ENCODE measurements at places on chromosomes 7 and 10.

- DNase-seq = no peak
These were observed 44.0 kb upstream of the ANK3 start for GRCh38 chr10:60433684-60434083.

- no peak for DNase-seq
These were observed 91.5 kb downstream of the KMT2C start for GRCh38 chr7:152344253-152344652.

DNA sequence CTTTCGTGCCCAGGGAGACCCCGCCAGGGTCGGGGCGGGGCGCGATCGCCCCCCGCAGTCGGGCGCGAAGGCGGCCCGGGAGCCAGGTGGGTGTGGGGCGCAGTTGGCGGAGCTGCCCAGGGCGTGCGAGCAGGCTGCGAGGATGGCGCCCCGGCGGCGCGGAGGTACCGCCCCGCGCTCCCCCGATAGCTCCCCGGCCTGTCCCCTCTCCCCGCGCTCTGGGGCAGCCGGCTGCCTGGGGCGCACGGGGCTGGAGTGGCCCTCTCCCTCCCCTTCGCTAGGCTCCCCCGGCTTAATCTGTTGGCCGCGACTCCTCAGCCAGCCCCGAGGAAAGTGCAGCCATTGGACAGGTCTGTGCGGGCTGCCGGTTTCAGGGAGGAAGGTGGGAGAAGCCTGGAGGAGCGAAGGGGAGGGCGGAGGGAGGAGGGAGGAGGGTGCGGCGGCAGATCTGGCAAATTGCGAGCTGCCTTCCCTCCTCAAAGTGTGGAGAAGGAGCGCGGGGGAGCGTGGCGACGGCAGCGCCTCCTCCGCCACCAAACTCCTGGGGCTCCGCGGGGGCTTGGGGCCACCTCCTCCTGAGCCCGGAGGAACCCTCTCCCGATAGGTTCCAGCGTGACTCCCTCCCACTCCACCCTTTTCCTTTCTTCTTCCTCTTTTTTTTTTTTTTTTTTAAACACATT lies 361 bp upstream of the PLXDC2 start:
- no peak for DNase-seq

GRCh38 chr7:54880326-54880989 lies 121.4 kb upstream of the SEC61G start:
- DNase-seq = no peak

DNA sequence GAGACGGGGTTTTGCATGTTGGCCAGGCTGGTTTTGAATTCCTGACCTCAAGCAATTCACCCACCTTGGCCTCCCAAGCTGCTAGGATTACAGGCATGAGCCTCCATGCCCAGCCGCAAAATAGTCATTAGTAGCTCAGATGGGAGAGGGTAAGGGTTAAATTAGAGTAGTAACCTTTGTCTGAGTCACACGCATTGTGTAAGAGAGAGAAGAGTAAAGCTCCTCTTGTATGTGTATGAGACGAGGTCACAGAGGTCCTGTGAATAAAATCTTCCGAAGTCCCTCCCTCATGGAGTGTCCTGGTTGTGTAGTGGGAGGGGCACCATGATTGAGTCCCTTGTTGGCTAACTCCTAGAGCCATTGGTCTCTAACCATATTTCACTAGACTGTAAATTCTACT lies 85.2 kb upstream of the CDC14C start:
- DNase-seq = no peak

DNA sequence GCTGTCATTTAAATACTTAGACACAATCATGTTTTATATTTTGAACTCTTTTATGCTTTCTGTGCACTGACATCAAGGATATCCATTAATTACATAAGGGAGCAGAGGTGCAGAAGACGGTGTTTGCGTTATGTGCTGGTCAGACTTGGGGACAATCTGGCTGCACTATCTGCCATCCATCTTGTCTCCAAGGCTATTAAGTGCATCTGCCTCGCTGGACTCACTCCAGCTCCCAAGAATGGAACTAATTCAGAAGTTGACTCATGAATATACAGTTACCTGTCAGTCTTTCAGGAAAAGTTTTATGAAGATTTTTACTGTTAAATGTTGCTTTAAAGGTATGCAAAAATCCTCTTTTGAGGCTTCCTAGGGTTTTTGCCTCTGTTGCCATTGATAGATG lies 391.0 kb downstream of the SUGCT start:
- no peak for DNase-seq

DNA sequence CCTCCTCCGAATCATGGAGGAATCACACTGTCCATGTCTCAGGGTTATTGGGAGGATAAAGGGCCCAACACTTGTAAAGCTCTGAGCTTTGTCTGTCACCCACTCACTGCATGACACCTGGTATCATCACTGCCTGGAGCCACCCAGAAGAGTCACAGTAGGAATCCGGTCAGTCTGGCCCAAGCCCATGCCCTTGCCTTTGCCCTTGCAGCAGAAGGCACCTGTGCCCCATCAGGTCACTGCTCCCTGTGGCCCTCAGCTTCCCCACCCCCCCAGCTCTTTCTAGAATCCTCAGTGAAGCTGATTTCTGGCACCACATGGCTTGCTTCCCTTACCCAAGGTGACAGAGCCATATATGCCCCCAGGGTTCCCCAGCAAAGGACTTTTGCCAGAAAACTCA lies 14.4 kb downstream of the LDB3 start:
- DNase-seq = no peak

All from NCI-H2107 (cell line).